Activated CD8-positive, alpha-beta T cell treated with anti-CD3 and anti-CD28 coated beads for 36 hours (primary cell): ENCODE measurements at places on chromosomes 6 and 20. TPM values are rescaled to one million over a fixed set of nuclear protein-coding genes. Genes with fewer than 3 reads are reported as not detected.

GRCh38 chr6:136886091-136886490, 36.0 kb upstream of the SLC35D3 start:
- no peaks in the 10 kb centered on the region for H3K36me3 ChIP-seq
- no peak for DNase-seq
- H3K27me3 ChIP-seq: no peaks in the 10 kb centered on the region
- peaks cover 3% of the 10 kb centered on the region for H3K4me1 ChIP-seq
- no peak overlapping the region for H3K4me3 ChIP-seq

GRCh38 chr20:19659448-19659847, 98.6 kb upstream of the RIN2 start:
- no peaks in the 10 kb centered on the region for H3K4me1 ChIP-seq
- H3K27me3 ChIP-seq: peaks cover 21% of the 10 kb centered on the region
- no peak overlapping the region for H3K27ac ChIP-seq
- no peak for DNase-seq
- H3K4me3 ChIP-seq: no peak overlapping the region

The RRAGD gene
- total RNA-seq: 19.7 TPM

The SPDEF gene
- total RNA-seq: not detected

The CRIP3 gene
- 2.2 TPM for total RNA-seq

DNA sequence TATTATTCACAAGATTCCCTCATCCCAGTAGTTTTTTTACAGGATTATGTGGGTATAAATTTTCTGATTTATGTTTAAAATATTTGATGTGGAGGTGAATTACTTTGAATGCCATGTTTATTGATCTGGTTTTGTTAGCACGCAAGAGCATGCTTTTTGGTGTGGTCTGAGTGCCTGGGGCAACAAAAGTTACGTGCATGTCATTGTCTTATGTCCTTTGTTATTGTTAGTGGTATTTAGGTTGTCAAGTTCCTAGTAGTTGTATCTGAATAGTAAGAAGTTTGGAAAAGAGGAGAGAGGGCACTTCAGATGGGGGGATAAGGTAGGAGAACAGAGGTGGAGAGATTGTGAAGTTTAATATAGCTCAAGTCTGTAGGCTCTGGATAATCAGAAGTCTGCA, 95.0 kb downstream of the ATRN start:
- no peak for DNase-seq
- no peak overlapping the region for H3K4me3 ChIP-seq
- H3K27ac ChIP-seq: no peak overlapping the region
- no peaks in the 10 kb centered on the region for H3K4me1 ChIP-seq
- peaks cover 5% of the 10 kb centered on the region for H3K36me3 ChIP-seq
- no peaks in the 10 kb centered on the region for H3K27me3 ChIP-seq

DNA sequence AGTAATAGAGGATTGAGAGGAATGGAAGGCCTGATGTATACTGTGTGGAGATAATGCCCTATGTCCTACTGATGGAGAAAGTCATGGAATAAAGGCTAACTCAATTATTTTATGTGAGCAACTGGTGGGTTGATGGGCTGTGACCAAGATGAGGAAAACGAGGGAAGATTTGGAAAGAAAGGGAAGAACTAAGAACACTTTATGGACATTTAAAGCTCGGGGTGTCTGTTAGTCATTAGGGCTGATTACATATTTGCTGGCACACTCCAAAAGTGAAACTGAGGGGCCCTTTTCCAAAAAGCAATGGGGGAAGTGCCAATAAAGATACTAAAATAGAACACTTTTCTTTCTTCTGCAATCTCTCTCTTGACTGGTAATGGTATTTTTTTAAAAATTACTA, 439.5 kb downstream of the PLCB1 start:
- H3K4me3 ChIP-seq: no peak overlapping the region
- no peaks in the 10 kb centered on the region for H3K36me3 ChIP-seq
- H3K4me1 ChIP-seq: no peaks in the 10 kb centered on the region
- H3K27ac ChIP-seq: no peak overlapping the region

The MUCL3 gene
- total RNA-seq: not detected

The HAO1 gene
- not detected for total RNA-seq

DNA sequence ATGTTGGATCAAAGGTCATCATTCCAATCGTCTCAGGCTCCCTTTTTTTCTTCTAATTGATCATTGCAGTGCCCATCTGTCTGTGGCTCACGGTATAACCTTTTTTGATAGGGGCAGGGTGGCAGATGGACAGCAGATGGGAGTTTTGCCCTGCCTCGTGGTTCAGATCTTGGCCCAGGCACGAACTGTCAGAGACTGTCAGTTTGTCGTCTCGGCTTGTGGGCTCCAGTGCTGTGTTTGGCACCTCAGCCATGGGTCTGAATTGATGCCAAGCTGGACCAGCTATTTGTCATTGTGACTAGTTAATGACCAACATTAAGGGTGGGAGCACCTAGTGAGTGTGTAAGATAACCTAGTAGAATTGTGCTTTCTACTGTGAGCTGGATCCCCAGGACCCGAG, 197.6 kb downstream of the PRL start:
- peaks cover 8% of the 10 kb centered on the region for H3K4me1 ChIP-seq
- H3K27ac ChIP-seq: no peak overlapping the region
- no peaks in the 10 kb centered on the region for H3K27me3 ChIP-seq
- no peak for DNase-seq
- H3K4me3 ChIP-seq: no peak overlapping the region

GRCh38 chr6:113104951-113105350, 752.2 kb upstream of the MARCKS start:
- H3K4me3 ChIP-seq: no peak overlapping the region
- no peaks in the 10 kb centered on the region for H3K36me3 ChIP-seq
- no peaks in the 10 kb centered on the region for H3K4me1 ChIP-seq
- DNase-seq: no peak
- H3K27ac ChIP-seq: no peak overlapping the region
- no peaks in the 10 kb centered on the region for H3K27me3 ChIP-seq

The PLTP gene
- 8.6 TPM for total RNA-seq

GRCh38 chr6:154143753-154144152, 104.7 kb downstream of the OPRM1 start:
- H3K27me3 ChIP-seq: peaks cover 3% of the 10 kb centered on the region
- H3K36me3 ChIP-seq: no peaks in the 10 kb centered on the region
- peaks cover 4% of the 10 kb centered on the region for H3K4me1 ChIP-seq
- no peak overlapping the region for H3K4me3 ChIP-seq
- H3K27ac ChIP-seq: no peak overlapping the region

DNA sequence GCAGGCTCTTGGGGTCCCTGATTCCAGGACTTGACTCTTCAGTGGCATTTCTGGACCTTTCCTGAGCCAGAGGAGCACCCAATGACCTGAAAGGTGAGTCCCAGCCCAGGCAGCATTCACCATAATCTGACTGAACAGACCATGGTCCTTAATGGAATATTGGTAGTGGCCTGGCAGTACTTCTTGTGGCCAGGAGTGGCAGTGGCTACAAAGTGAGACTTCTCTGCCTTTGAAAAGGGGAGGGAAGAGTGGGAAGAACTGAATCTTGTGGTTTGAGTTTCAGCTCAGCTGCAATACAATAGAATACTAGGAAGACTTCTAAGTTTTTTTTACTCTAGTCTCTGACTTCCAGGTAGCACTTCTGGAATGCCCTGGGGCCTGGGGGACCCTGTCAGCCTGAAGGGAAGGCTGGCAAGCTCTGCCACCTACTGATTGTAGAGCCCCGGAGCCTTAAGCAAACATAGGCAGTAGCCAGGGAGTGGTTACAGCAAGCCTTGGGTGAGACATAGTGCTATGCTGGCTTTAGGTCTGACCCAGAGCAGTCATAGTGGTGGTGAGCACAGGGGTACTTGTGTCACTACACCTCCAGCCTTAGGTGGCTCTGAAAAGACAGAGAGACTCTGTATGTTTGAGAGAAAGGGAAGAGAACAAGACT, 674.2 kb upstream of the MANEA start:
- no peaks in the 10 kb centered on the region for H3K4me1 ChIP-seq
- H3K36me3 ChIP-seq: no peaks in the 10 kb centered on the region
- no peak overlapping the region for H3K27ac ChIP-seq
- no peaks in the 10 kb centered on the region for H3K27me3 ChIP-seq
- H3K4me3 ChIP-seq: no peak overlapping the region
- no peak for DNase-seq

DNA sequence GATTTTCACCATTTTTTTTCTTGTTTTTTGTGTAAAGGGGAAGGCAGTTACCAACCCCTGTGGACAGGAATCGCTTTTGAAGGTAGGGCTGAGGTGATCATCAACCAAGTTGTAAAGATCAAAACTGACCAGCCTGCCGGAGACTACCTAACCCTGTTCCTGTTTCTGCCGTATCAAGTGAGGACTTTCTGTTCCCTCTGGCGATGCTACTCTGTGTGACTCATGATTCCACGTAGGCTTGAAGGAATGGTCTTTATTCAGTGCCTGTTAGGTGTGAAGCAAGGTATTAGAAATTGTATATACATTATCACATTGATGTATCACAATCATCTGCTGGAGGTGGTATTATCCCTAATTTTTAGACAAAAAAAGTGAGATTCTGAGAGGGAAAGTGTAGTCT, 161.3 kb downstream of the SOX4 start:
- DNase-seq: no peak
- H3K27ac ChIP-seq: no peak overlapping the region
- no peak overlapping the region for H3K4me3 ChIP-seq
- no peaks in the 10 kb centered on the region for H3K4me1 ChIP-seq
- no peaks in the 10 kb centered on the region for H3K27me3 ChIP-seq
- no peaks in the 10 kb centered on the region for H3K36me3 ChIP-seq

GRCh38 chr20:15171016-15171415, 833.6 kb upstream of the FLRT3 start:
- DNase-seq: no peak
- no peak overlapping the region for H3K27ac ChIP-seq
- H3K27me3 ChIP-seq: no peaks in the 10 kb centered on the region
- no peak overlapping the region for H3K4me3 ChIP-seq
- no peaks in the 10 kb centered on the region for H3K4me1 ChIP-seq

The MAS1L gene
- total RNA-seq: not detected

DNA sequence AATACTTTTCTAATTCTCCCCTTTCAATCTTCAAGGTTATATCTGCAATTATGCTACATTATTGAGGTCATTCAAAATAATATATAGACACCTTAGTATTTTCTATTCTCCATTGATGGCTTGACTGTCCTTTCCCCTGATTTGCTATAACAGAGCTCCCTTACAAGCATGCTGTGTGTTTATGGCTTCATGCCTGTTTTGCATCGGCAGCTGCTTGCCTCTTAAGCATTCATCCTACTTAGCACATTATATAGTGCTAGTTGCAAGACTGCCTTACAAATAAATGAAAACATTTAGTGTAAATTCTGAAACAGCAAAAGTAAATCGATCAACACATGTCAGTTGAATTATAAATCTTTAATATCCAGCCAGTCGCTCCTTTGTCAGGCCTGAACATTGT, 476.2 kb upstream of the POU3F2 start:
- H3K27me3 ChIP-seq: no peaks in the 10 kb centered on the region
- H3K4me1 ChIP-seq: no peaks in the 10 kb centered on the region
- DNase-seq: no peak
- no peak overlapping the region for H3K27ac ChIP-seq
- no peak overlapping the region for H3K4me3 ChIP-seq

The IL20RA gene
- not detected for total RNA-seq

The ZNF292 gene
- 78.3 TPM for total RNA-seq

DNA sequence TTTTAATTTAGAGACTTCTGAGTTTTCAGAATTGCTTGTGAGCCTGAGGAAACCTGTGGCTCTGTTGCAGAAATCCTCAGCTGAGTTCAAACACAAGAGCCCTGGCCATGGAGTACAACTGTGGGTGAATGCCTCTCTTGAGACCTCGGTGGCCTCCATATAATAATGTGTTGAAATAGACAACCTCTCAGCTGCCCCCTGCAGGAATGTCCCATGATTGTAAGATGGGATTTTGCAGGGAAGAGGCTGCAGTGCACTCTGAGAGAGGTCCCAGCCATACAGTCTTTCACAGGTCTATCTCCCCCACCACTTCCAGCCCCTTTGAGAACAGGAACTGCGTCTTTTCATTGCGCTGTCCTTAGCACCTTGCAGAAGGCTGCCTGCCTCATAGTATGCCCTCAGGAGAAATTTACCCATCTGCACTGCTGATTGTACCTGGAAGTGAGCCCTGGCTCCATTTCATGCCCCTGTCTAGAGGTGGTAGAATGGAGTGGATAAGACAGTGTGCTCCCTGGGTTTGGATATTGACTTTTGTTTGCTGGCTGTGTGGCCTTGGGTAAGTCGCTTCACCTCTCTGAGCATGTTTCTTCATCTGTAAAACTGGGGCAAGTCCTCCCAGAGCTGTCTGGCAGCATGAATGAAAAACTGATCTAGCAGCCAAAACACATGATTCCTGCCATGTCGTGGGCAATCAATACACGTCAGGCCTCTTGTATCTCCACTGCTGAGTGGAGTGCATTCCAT, 16.8 kb upstream of the CDH22 start:
- peak; percentile 30 for DNase-seq
- no peak overlapping the region for H3K4me3 ChIP-seq
- H3K4me1 ChIP-seq: no peaks in the 10 kb centered on the region

The GDAP1L1 gene
- not detected for total RNA-seq

GRCh38 chr6:125346201-125346925, 44.6 kb upstream of the HDDC2 start:
- no peak for DNase-seq
- H3K27ac ChIP-seq: no peak overlapping the region
- H3K4me3 ChIP-seq: no peak overlapping the region
- peaks cover 6% of the 10 kb centered on the region for H3K27me3 ChIP-seq
- H3K4me1 ChIP-seq: no peaks in the 10 kb centered on the region
- H3K36me3 ChIP-seq: no peaks in the 10 kb centered on the region

- DNase-seq: no peak
- H3K27me3 ChIP-seq: no peaks in the 10 kb centered on the region
- no peak overlapping the region for H3K27ac ChIP-seq
- no peak overlapping the region for H3K4me3 ChIP-seq
These were observed 193.5 kb downstream of the UBE3D start for GRCh38 chr6:82872185-82872584.

GRCh38 chr20:39029364-39029763, 67.2 kb downstream of the DHX35 start:
- H3K36me3 ChIP-seq: peaks cover 46% of the 10 kb centered on the region
- no peak for DNase-seq
- H3K4me3 ChIP-seq: no peak overlapping the region
- H3K4me1 ChIP-seq: peaks cover 14% of the 10 kb centered on the region
- H3K27me3 ChIP-seq: no peaks in the 10 kb centered on the region
- no peak overlapping the region for H3K27ac ChIP-seq
